HFFc6 (cell line): ENCODE measurements at places on chromosomes 3 and 15. TPM values are rescaled to one million over a fixed set of nuclear protein-coding genes. Genes with fewer than 3 reads are reported as not detected.

The SLC7A14 gene
- 0.11 to 0.64 TPM (median 0.53 TPM) in 3 replicates for total RNA-seq

The GOLGA6A gene
- not detected in 3 replicates for total RNA-seq

The TRIM71 gene
- not detected in 3 replicates for total RNA-seq

The DUOXA1 gene
- 0.09 to 0.17 TPM (median 0.12 TPM) in 3 replicates for total RNA-seq

The GNAT1 gene
- total RNA-seq = not detected in 3 replicates

The GREM1 gene
- 2,110 to 3,839 TPM (median 2,512 TPM) in 3 replicates for total RNA-seq

GRCh38 chr15:92818651-92819277 lies 81.4 kb upstream of the CHD2 start:
- no peak overlapping the region for H3K4me3 ChIP-seq
- no peak for DNase-seq
- no peak overlapping the region; the same call in 1 of the 2 replicates for H3K27ac ChIP-seq
- H3K27me3 ChIP-seq = no peaks in the 10 kb centered on the region; the same call in 1 of the 2 replicates
- no peaks in the 10 kb centered on the region for H3K36me3 ChIP-seq
- peaks cover 44% of the 10 kb centered on the region for H3K4me1 ChIP-seq

DNA sequence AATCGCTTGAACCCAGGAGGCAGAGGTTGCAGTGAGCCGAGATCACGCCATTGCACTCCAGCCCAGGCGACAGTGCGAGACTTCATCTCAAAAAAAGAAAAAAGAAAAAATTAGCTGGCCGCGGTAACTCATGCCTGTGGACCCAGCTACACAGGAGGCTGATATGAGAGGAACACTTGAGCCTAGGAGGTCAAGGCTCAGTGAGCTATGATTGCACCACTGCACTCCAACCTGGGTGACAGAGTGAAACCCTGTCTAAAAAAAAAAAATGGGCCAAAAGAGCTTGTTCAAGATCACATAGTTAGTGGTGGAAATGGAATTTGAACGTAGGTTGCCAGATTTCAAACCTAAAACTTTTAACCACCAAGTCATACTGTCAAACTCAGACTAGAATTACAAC lies 46.2 kb upstream of the PPP4R2 start:
- H3K27me3 ChIP-seq = peaks cover 7% of the 10 kb centered on the region; the same call in 1 of the 2 replicates
- no peak for DNase-seq
- H3K36me3 ChIP-seq = no peaks in the 10 kb centered on the region
- peaks cover 7% of the 10 kb centered on the region for H3K4me1 ChIP-seq

DNA sequence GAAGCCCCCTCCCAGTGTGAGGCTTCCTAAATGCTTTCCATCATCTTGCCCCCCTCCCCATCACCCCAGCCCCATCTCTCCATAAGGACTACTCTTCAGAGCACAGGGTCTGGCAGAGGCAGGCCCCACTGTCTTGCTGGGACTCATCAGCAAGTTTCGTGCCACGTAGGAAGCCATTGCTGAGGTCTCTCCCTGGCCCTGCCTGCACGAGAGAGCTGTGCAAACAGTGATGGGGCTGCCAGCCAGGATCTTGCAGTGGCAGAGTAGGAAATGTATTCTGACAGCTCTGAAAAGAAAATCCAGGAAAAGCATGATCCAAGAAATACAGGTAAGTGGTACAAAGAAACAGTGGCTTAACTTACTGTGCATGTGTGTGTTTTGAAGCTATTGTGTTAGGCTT lies 22.6 kb downstream of the ISL2 start:
- no peaks in the 10 kb centered on the region for H3K36me3 ChIP-seq
- no peak for DNase-seq
- no peak overlapping the region for H3K27ac ChIP-seq
- H3K4me1 ChIP-seq = peaks cover 12% of the 10 kb centered on the region

- no peak overlapping the region for H3K27ac ChIP-seq
- no peak for DNase-seq
- no peak overlapping the region for H3K4me3 ChIP-seq
- no peaks in the 10 kb centered on the region for H3K4me1 ChIP-seq
- no peaks in the 10 kb centered on the region; the same call in 1 of the 2 replicates for H3K27me3 ChIP-seq
Measured at GRCh38 chr15:83913034-83913632, 259.2 kb downstream of the ADAMTSL3 start.

- H3K27me3 ChIP-seq = peaks cover 2% of the 10 kb centered on the region
- H3K4me3 ChIP-seq = no peak overlapping the region
- peaks cover 75% of the 10 kb centered on the region for H3K4me1 ChIP-seq
- peaks cover 50% of the 10 kb centered on the region for H3K36me3 ChIP-seq
Measured at GRCh38 chr3:172145031-172145686, 105.8 kb downstream of the FNDC3B start.

GRCh38 chr15:63370764-63371163 lies 10.9 kb downstream of the CA12 start:
- no peak overlapping the region for H3K4me3 ChIP-seq
- 0 out of 2 replicates have a peak, but pooled peaks cover 3% of the 10 kb centered on the region for H3K36me3 ChIP-seq
- no peak for DNase-seq
- H3K4me1 ChIP-seq = peaks cover 78% of the 10 kb centered on the region
- peak overlapping the region; percentile 26; the same call in 1 of the 2 replicates for H3K27ac ChIP-seq

DNA sequence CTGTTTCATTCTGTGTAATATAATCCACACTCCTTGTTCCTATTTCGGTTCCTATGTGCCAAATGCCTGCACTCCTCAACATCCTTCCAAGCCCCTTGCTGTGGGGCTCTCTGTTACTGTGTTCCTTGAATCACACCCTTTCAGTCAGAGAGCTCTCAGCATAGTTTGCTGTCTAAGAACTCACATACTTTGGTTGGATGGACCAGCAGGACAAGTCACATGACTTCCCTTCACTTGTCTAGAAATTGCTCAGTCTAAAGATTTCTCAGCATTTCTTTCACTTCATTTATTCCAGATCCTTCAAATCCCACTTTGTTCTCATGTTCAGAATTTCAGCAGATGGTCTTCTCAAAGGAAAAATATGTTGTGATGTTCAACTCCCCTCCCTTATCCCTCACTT lies 203.5 kb upstream of the PFN2 start:
- H3K27me3 ChIP-seq = no peaks in the 10 kb centered on the region
- H3K4me3 ChIP-seq = no peak overlapping the region
- no peak for DNase-seq
- peaks cover 47% of the 10 kb centered on the region for H3K4me1 ChIP-seq
- H3K27ac ChIP-seq = no peak overlapping the region
